ENCODE measurements at places on chromosomes 16 and 17.

DNA sequence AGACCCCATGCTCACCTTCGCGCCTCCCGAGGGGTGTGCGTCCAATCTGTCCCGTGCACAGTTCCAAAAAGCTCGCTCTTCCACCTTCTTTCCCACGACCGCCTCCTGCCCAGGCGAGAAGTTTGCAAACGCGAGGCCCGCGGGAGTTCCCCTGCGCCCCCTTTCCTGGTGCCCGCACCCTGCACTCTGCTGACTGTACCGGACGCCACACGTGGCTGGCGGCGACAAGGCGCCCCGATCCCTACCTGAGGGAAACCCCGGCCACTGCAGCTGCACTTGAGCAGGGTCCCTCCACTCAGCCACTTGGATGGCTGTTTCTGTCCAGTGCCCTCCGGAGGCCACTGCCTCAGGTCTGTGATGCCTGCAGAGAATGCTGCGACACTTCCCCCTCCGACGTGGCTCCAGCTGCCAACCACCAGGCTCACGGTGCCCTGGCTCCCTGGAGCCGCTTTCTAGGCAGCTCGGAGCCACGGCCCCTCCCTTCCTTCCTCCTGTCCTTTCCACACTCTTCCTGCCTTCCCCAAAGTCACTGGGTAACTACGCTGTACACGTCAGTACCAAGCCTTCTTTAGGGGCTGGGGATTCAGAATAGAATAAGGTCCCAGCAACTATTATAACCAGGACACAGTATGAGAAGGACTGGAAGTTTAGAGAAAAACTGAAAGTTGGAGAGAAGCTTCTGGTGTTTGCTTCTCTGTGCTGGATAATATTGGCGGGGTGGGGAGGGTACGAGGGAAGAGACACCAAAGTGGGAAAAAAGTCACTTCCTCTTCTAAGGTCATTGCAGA lies at the start of gene MLKL:
TSS of gene MLKL (minus strand) at position 425 of the 788 bp plus-strand sequence. CDS start 5,105 bp downstream, outside the sequence.
- DNase-seq: peak; percentile 66

GRCh38 chr16:85924675-85925074 lies 25.7 kb downstream of the IRF8 start:
- DNase-seq: no peak

DNA sequence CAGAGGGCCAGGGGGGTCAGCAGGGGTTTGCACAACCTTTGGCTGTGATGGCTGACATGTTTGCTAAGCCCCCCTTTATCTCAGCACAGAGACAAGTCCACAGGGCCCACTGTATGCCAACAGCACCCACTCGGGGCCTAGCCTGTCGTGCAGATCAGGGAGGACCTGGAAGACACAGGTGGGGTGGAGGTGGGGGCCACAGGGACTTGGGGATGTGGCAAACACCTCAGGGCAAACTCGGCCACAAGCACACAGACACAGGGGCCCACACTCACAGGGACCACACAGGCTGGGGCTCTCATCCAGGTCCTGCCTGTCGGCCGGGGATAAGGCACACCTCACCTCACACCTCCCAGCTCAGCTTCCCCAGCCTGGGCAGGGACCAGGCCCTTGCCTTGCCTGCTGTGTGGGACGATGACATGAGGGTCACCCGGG lies 87.9 kb downstream of the C16orf78 start:
- no peak for DNase-seq

GRCh38 chr16:55567382-55567781 lies 898 bp downstream of the CAPNS2 start:
- DNase-seq: no peak

- DNase-seq: no peak
Measured at GRCh38 chr16:54936979-54937670, 6.5 kb downstream of the IRX5 start.

- DNase-seq: peak; percentile 94
Measured at GRCh38 chr17:78359997-78360370, at the start of gene SOCS3. Gene SOCS3 (minus strand): TSS chr17:78360077. CDS start chr17:78359095, 982 bp downstream.

DNA sequence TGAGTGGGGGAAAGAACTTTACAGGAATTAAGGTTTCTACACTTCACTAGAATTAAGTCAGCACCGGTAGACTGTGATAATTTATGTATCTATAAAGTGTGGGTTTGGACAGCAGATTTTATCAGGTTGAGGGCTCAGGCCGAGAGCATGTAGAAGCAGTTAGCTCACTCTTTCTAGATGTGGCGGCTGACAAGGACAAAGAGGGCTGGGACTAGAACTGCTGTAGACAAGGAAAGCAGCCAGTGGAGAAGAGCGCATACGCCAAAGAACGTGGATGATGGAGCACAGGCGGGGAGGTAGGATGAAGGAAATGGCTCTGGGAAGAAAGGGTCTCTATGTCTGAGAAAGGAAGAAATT lies 504 bp upstream of the GOSR1 start:
- no peak for DNase-seq

DNA sequence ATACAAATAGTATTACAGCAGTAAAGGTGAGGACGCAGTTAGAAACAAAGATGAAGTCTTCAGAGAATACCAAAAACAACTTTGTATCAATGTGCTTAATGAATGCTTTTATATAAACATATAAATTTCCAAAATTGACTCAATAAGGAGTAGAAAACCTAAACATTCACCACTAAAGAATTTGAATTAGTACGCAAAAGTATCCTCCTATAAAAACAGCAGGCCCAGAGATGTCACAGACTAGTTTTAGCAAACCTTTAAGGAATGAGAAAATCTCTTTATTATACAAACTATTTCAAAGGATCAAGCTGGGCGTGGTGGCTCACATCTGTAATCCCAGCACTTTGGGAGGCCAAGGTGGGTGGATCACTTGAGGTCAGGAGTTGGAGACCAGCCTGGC lies 86.2 kb downstream of the OR1D5 start:
- no peak for DNase-seq

DNA sequence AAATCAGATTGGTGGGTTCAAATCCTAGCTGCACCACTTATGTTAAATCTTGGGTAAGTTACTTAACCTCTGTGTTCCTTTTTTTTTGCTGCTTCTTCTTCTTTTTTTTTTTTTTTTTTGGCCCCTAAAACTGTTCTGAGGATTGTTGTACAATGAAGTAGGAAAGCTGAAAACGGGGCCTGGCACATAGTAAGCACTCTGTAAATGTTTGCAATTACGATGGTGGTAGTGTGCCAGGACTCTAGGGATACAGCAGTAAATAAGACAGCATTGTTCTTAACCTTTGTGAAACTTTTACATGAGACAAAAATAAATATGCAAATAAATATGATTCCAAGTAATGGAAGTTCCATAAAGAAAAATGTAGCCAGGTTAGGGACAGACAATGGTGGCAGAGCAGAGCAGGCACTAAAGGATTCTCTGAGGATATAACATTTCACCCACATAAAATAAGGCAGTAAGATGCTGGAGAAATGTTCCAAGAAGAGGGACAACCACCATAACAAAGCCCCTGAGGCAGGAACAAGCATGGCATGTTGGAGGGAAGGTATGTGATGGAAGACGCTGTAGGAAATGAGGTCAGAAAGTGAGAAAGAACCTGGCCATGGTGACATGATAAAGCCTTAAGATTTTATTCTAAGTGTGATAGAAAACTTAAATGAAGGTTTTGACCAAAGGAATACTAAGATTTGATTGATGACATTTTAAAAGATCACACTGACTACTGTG lies 127.3 kb downstream of the NLK start:
- no peak for DNase-seq

DNA sequence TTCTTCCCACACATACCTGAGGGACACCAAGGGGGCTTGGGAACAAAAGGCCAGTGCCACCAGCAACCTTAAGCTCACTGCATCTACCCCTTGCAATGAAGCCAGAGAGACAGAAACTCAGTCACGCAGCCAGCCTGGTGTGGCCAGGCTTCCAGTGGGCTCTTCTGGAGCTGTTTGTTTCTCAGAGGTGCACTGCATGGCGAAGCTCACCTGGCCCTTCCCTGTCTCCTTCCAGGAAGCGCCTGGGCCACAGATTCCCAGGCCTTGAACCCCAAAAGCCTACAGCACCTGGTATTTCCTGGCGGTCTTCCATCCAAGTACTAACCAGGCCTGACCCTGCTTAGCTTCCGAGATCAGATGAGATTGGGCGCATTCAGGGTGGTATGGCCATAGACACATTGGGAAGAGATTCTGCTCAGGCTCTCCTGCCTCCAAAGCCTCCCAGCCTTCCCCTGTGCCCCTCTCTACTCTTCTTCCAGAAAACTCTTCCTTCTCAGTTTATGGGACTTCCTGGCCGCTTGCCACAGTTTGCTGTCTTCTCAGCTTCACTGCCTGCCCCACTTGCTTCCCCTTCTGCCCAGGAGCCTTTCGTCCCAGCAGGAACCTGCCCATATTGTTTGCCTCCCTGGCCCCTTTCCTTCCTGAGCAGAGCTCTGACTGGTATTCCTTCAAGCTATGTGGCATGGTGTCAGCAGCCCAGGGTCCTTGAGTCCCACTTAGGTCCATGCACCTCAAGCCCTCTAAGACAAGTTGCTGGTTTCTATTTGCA lies 1.6 kb downstream of the CISD3 start:
- no peak for DNase-seq

GRCh38 chr16:56278196-56278855 lies 87.0 kb downstream of the GNAO1 start:
- no peak for DNase-seq

DNA sequence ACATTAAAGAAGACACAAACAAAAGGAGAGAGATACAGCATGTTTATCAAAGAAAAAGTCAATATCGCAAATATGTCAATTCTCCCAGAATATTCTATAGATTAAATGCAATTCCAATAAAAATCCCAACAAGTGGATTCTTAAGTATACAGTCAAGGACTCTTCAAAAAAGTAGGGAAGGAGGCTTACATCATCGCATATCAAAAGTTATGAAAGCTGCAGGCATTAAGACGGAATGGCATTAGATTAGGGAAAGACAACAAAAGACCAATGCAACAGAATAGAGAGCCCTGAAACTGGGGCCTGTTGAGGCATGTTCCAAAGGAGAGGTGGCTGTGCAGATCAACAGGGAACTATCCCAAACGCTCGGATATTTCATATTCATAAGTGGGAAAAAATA lies 76.0 kb downstream of the MARCHF10 start:
- no peak for DNase-seq

DNA sequence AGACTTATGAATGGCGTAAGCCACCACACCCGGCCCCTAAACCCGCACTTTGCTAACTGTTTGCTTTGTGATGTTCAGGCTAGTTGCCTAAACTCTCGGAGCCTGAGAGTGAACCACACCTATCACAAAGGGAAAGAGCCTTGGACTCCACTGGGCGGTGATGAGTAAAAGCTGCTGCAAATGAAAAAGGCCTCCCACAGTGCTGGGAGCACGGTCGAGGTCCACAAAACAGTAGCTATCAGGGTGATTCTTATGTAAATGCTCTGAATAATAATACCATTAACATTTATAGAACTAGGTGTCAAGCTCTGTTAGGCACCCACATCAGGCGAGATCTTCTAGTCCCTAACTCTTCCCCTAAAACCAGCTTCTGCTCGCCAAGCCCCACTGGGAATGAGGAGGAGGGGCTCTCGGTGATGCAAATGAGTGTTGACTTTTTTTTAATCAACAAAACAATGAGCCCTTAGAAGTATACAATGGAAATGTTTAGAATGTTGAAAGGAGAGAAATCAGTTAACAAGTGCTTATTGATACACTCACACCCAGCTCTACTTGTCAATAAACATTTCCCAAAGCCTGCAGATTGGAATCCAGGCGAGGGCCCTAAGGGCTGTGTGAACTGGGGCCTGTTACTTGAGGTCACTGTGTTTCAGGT lies 19.8 kb downstream of the FBRS start:
- DNase-seq: no peak

DNA sequence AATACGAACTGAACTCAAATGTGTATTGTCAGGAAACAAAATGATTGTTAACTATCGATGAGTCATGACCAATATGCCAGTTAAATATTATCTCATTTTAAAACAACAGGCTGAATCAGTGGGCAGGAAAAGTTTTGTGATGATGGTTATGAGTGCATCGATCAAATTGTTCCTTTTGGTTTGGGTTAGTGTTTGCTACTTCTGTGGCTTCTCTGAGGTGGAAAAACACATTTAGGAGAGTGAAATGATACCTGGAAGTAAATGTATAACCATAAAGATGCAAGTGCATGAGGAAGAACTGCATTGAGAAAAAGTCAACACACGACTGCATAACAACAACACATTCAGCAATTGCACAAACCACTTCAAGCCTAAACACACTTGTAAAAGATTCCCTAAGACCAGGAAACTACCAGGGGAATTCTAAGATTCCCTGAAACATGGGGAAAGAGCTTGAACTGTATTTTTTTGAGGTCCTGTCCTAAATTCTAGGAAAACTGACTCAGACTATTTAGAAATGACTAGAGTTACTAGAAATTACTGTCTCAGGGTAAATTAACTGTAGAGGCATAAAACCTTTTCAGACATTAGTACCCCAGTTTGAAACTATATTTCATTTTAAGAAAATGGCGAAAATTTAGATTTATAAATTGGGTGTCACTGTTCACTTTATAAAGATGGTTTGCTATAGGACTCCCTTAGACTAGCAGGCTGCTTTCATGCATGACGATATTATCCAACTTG lies 44.8 kb downstream of the CDYL2 start:
- DNase-seq: no peak

- no peak for DNase-seq
Measured at GRCh38 chr16:27690608-27691007, 140.7 kb downstream of the KATNIP start.

DNA sequence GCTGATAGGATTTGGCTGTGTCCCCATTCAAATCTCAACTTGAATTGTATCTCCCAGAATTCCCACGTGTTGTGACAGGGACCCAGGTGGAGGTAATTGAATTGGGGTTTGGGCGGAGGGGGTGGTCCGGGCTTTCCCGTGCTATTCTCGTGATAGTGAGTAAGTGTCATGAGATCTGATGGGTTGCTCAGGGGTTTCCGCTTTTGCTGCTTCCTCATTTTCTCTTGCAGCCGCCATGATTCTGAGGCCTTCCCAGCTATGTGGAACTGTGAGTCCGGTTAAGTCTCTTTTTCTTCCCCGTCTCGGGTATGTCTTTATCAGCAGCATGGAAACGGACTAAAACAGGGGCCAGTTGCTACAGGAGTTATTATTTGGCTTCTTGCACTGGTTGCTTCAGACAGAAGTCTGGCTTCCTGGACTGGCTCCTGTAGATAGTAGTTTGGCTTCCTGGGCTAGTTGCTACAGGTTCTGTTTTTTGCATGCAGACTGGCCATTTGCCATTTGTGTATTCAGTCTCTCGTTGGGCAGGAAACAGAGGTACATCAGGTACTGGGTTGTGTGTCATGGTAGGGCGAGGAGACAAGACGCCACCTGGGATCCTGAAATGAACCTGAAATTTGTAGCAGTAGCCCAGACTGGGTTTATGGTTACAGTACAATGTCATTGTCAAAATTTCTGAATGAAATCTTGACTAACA lies 32.6 kb downstream of the CNTNAP4 start:
- DNase-seq: no peak

- no peak for DNase-seq
Measured at GRCh38 chr16:66299349-66299748, 67.1 kb upstream of the CDH5 start.
